ENCODE measurements at places on chromosomes 1 and 21.

DNA sequence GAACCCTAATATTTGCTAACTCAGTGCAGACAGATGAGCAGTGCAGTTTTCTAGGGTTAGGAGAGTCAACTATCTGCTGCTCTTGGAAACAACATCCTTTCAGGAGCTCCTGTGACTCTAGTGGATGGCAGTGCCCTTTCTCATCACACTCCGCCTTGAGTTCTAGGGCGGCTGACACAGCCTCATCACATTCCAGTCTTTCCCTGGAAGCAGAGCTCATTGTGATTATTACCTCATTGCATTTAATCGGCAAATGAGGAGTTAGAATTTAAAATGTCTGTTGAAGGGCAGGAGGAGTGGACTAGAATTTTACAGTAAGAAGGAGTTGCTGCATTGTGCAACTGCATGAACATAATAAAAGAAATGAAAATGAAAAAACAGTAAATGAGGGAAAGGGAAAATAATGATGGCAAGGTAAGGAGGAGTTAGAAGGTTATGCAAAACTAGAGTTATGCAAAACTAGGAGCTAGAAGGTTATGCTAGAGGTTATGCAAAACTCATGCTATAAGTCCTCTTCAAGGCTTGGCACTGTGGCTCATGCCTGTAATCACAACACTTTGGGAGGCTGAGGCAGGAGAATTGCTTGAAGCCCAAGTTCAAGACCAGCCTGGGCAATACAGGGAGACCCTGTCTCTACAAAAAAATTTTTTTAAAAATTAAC lies 6.9 kb upstream of the PTGFRN start:
- no peak for DNase-seq

GRCh38 chr1:33392639-33393038 lies 38.3 kb downstream of the PHC2 start:
- DNase-seq: no peak

GRCh38 chr1:167555971-167556714 lies 2.6 kb upstream of the CREG1 start:
- peak; percentile 37 for DNase-seq

DNA sequence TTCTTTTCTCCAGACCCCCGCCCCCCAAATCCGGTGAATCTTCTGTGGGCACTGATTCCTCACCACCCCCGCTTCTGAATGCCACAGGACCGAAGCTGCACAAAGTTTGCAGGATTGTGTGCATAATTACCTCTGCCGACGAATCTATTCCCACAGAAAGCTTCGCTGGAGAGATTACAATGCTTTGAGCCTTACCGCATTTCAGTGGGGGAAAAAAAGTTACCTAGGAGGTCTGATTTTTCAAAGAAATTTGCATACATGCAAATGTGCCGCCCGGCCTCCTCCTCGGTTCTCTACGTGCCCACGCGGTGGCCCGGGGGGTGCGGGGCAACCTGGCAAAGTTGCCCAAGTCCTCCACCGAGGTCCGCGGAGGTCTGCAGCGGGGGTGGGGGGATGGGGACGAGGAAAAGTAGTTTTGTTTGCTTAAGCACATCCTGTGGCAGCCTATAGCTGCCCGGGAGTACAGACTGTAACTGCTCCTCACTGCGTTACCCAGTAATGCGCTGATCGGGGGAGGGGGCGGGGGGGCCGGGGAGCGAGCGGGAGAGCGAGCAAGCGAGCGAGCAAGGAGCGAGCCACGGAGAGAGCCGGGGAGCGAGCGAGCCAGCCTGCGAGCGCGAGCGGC lies 563 bp upstream of the NFIA start:
- no peak for DNase-seq

DNA sequence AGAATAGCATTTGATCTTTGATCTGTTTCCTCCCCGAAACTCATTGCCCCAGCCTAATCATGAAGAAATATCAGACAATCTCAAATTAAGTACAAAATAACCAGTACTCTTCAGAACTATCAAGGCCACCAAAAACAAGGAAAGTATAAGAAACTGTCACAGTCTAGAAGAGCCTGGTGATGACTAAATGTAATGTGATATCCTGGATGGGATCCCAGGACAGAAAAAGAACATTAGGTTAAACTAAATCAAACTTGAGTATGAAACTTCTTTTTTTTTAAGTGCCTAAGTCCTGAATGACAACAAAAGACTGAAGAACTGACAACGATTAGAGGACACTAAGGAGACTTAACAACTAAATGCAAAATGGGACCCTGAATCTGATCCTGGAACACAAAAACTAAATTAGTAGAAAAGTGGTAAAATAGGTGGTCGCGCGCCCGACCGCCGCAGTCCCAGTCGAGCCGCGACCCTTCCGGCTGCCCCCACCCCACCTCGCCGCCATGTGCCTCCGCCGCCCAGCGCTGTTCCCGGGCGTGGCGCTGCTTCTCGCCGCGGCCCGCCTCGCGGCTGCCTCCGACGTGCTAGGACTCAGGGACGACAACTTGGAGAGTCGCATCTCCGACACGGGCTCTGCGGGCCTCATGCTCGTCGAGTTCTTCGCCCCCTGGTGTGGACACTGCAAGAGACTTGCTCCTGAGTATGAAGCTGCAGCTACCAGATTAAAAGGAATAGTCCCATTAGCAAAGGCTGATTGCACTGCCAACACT lies 5.5 kb upstream of the PRKAB2 start:
- peak; percentile 48 for DNase-seq

GRCh38 chr1:46020010-46020409 lies 112.4 kb downstream of the PIK3R3 start:
- DNase-seq: no peak

DNA sequence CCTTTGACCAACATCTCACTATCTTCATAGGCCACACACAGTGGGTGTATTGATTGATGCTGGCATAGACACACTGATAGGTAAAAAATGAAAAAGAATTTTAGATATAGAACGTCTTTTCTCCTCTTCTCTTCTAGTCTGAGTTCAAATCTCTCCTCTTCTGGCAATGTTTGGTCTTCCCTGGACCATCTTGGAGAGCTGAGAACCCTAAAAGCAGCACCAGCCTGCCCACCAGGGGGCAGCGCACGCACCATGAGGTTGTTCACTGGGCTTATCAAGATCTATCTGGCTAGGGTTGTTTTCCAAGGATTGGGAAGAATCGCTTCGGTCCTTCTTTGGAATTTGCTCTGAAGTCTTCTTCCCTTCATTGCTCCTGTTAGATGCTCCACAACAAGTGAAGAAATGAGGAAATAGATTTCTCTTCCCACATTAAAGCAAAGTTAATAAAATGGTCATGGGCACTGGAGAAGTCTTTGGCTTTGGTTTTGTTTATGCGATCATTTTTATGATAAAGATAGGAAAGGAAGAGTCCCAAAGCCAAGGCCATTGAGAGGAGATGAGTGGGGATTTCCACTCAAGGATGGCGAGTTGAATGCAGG lies 104.0 kb upstream of the OLIG2 start:
- DNase-seq: no peak

GRCh38 chr1:201443747-201444146 lies 22.2 kb upstream of the TNNI1 start:
- no peak for DNase-seq

DNA sequence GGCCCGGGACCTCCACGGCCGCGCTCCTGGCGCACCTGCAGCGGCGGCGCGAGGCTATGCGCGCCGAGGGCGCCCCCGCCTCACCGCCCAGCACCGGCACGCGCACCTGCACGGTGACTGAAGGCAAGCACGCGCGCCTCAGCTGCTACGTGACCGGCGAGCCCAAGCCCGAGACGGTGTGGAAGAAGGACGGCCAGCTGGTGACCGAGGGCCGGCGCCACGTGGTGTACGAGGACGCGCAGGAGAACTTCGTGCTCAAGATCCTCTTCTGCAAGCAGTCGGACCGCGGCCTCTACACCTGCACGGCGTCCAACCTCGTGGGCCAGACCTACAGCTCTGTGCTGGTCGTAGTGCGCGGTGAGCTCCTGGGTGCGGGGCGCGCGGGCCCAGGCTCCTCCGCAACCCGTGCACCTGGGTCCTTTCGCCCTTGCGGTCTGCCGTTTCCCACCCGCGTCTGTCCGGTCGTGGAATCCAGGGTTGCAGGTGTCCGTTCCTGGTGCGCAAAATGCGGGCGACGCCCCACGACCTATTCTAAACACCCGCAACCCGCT lies 4.6 kb downstream of the OBSCN start:
- DNase-seq: no peak

- DNase-seq: no peak
These were observed 44.6 kb downstream of the MRPL39 start for GRCh38 chr21:25562660-25563059.

DNA sequence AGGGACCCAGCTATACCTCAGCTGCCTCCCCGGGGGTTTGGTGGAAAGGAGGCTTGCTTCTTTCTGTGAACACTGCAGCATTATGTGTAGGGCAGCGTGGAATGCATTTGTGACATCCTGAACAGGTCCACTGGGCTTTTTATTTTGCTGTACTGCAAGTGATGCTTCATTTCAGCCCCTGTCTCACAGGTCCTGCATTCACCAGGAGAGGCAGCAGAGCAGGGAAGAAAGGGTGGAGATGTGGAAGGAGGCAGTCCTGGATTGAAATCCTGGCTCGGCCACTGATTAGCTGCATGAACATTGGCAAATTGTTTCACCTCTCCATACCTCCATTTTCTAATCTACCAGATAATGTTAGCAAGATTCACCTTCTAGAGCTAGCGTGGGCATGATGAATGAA lies 77.9 kb upstream of the ZBTB18 start:
- no peak for DNase-seq

GRCh38 chr1:67004176-67004575 lies 49.8 kb downstream of the SLC35D1 start:
- DNase-seq: no peak

DNA sequence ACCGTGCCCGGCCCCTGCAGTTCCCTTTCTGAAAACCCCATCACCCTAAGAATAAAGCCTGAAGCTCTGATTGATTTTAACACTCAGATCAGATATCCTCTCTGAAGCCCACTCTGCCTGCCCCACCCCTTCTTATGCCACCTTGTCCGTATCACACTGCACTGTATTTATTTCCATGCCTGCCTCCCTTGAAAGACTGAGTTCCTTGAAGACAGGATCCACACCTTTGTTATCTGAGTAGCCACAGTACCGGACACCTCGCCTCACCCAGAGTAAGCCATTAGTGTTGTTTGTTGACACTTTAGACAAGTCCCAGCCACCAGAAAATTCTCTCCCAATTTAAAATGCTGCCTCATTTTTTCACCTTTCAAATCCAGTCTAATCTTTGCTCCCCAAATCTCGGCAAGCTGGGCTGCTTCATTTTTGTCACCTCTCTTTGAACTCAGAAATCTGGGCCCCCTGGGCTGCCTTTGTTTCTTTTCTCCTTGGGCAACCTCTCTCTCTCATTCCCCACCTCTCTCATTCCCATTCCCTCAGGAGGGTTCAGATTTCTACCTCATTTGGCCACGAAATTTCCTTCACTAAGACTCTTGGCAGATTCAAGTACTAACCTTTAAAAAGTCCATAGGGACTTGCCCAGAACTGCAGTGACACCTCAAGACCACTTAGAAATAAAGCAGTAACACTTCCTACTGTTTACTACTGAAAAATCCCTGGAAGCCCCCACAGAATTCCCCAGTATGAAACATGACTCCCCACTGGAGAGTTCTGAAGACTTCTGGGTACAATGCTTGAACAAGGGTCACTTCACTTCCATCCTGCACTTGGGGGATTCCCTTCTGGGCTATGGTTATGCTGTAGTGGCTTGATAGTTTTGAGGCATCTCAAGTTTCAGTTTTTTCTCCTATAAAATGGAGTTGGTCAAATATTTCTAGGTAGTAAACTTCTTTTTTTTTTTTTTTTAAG lies 8.7 kb upstream of the PPP1R15B start:
- DNase-seq: no peak

DNA sequence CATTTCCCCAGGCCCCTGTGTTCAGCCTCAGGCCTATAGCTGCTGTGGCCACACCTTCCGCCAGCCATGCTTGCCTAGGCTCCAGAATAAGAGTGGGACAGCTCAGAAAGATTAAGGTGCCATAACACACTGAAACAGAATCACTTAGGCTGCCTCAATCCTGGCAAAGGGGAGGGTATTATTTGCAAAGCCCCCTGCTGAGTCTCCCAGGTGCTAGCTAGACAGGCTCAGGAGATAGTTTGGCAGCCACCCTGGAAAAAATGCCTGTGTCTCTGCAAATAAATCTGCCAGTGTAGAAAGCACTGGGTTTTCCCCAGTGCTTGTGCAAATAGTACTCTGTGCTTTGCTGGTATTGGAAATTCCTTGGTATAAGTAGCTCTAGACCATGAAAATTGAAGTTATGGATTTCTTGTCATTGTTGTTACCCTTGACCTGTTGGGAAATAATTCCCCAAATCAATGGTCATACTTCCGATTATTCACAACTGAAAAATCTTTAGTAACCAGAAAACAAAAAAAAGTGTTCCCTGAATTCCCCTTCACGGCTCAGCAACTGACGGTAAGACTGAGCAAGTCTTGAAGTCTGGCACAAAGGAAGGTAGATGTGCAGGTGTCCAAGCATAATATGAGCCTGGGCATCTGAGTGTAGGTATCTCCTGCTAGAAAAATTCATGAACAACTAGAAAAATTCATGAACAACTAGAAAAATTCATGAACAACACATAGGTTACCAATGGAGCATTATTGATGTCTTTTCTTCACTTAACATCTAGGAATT lies 56.9 kb downstream of the PROX1 start:
- DNase-seq: no peak

DNA sequence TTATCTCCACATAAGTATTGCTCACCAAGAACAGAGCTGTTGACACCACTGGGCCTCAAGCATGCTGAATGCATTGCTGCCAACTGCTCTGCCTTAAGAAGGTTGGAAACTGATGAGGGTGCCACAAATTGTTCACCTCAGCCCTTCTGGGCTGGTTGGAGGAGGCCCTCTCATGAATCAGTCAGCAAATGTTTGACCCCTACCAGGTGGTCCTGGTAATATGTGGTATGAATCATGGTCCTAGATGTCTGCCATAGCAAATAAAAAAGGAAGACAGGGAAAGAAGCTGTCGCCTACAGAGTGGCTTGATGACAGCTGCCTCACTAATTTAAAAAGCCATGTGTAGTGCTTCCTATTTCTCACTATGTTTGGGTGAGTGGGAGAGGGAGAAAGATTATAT lies 12.2 kb downstream of the SPATA46 start:
- DNase-seq: no peak

DNA sequence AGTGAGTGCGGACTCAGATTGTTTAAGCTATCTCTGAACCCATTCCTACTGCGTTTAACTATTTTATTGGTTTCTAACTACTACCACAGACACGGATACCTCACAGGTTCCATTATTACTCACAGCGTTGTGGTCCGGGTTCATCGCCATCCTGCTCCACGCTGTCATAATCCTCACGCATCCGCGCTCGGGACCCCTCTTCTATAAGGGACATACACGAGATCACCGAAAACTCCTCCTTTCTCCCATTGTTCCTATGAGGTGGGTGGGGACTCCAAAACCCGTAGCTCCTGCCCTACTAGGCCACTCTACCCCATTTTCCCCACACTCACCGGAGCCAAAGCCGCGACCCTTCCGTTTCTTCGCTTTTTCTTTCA lies 610 bp downstream of the RBM8A start:
- DNase-seq: peak; percentile 39

DNA sequence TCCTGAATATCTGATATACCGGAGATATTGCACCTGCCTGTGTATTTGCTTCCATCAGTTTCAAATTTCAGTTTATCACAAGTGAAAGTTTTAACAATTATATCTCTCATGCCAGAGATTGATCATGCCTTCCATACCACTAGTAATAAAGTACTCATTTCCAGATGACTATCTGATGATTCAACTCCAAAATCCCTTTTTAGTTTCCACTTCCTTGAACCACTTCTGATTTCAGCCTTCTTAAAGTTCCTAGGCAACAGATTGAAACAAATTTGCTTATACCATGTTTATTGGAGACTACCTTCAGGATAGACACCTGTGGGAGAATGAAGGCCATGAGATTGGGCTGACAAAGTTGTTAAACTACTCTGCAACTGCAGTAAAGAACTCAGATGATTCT lies 21.5 kb upstream of the COL11A1 start:
- DNase-seq: no peak

GRCh38 chr1:183032122-183032921 lies 9.1 kb downstream of the LAMC1 start:
- DNase-seq: no peak
